ENCODE measurements at places on chromosomes 5 and 9.

DNA sequence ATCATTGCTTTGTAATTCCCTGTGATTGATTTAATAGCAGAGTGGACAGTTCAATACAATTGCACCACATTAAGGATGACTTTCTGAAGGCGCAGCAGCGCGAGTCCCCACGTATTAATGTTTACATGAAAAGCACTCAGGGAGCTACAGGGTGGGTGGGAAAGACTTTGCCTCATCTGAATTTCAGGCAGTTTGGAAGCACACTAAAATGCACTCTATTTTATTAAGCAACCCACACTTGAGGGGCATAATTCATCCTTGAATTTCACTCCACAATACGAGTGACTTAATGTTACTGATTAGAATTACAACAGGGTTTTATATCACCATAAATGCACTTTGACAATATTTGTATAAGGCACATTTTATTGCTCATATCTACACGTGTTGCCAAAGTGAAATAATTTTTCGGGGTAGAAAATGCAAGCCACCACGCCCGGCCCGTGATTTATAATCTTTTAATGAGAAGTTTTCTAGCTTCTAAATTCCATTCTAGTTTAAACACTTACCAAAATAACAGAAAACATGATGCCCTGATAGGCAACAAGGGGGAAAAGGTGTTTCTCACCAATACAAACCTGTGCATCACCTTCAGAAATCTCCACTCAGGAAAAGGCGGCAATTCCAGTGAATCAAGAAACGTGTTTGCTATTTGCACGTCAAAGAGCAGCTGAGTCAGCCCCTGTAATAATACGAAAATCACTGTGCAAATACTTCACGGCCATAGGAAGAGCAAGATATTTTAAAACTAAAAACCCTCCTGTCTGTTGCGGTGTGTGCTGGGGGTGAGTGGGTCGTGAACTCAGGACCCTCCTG, 40.5 kb downstream of the IRX4 start:
- DNase-seq, result no peak

DNA sequence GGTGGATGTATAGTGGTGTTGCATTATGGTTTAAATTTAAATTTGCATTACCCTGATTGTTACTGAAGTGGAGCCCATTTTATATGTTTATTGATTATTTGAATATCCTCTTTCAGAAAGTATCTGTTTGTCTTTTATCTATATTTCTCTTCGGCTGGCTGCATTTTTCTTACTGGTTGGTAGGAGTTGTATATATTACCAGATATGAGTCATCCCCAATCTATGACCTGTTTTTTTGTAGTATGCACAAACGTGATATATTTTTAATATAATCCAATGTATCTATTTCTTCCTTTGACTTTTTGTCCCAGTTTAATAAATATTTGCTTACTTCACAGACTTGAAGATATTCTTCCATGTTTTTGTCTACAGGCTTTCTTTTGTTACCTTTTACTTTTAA, 29.3 kb upstream of the CAMK4 start:
- DNase-seq, result no peak

DNA sequence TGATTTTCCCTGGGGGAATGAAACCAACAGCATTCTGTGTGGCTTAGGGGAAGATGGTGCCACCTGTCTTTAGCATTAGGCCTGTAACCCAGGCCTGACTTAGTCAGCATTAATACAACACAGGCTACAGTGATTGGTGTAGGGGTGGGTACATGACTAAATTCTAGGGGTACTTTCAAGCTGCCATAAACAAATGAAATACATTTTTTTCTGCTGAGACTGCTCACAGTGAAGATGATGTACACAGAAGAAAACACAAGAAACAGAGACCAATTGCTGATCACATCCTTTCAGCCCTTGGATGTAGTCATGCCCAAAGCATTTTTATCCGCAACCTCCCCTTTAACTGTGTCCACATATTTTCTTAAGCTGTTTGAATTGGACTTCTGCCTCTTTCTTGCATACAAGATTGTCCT, 527.2 kb downstream of the KCTD16 start:
- DNase-seq, result no peak

DNA sequence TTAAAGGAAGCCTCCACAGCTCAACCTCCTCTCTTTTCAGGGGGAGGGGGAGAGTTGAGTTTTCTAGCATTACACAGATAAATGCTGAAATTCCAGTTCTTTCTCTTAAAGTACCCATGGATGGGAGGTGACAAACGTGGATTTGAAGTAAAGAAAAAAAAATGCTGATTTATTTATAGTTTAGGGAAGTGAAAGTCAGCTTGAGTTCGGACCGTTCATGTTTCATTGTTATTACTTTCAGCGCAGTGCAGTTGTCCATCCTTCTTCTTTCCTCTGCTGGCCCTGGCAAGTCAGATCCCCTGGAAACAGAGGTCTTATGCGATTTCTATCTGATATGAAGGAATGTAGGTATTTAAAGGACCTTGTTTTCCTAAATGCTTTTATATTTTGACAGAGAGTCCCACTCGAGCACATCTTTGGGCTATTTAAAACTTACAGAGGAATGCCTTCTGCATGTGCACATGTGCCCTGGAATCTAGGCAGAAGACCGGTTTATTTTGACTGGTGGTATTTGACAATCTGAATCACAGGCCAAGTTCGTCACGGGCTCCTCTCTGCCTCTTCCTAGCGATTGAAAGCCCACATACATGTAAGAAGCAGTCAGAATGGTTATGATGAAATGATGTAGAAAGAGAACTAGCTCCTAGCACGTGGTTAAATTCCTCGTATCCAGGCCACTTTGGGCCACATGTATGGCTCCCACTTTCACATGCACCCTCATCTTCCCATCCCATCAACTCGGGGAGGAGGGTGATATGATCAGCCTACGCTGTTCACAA, 385.2 kb upstream of the KLF4 start:
- DNase-seq, result no peak

DNA sequence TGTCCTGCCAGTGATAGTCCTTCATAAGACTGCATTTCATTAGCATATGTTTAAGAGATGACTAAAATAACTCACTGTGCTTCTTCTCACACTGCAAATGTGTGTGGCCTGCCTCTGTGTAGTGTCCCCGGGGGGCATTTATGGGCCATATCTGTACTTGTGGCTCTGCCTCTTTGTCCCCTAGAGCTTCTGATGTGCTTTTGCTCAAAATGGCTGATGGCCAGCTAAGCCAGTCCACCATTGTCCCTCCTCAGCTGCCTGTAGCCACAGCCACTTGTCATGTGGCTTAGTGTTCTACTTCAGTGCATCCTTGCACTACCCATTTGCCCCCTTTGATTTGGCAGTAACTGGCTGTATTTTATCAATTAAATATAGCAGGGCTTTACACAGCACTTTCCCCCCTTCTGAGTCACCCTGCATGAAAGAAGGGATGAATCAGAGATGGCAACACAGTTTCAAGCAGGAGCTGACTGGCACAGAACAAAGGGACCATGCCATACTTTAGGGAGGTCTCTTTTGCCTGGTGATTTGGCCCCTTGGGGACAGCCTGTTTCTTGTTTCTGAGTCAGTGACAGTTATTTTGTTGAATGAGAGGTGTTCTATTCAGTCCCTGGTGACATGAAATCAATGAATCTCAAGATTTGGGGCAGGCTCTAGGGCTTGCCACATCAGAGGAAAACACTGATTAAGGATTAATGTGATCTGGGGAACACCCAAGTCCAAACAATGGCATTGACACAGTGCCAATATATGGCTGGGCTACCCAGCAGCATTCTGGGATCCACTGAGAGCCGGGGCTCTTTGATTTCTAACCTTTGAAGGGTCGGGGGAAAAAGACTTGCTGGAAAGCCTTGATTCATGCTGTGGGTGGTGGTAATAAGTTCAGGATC, 245.5 kb downstream of the SMARCA2 start:
- DNase-seq, result peak; percentile 93

- DNase-seq, result no peak
Observed at GRCh38 chr5:142427015-142427364, 102.2 kb upstream of the SPRY4 start.

- DNase-seq, result no peak
Observed at GRCh38 chr5:123802298-123802951, 290.4 kb downstream of the CSNK1G3 start.

- DNase-seq, result no peak
Observed at GRCh38 chr5:9209846-9210492, 335.9 kb downstream of the SEMA5A start.

- DNase-seq, result no peak
Observed at GRCh38 chr5:62341783-62342475, 35.9 kb downstream of the KIF2A start.

GRCh38 chr5:68803881-68804319, 289.9 kb upstream of the SLC30A5 start:
- no peak for DNase-seq

- no peak for DNase-seq
Observed at GRCh38 chr9:133823189-133824105, 85.3 kb upstream of the SARDH start.

GRCh38 chr9:127783111-127784008, 2.5 kb upstream of the CDK9 start:
- no peak for DNase-seq

DNA sequence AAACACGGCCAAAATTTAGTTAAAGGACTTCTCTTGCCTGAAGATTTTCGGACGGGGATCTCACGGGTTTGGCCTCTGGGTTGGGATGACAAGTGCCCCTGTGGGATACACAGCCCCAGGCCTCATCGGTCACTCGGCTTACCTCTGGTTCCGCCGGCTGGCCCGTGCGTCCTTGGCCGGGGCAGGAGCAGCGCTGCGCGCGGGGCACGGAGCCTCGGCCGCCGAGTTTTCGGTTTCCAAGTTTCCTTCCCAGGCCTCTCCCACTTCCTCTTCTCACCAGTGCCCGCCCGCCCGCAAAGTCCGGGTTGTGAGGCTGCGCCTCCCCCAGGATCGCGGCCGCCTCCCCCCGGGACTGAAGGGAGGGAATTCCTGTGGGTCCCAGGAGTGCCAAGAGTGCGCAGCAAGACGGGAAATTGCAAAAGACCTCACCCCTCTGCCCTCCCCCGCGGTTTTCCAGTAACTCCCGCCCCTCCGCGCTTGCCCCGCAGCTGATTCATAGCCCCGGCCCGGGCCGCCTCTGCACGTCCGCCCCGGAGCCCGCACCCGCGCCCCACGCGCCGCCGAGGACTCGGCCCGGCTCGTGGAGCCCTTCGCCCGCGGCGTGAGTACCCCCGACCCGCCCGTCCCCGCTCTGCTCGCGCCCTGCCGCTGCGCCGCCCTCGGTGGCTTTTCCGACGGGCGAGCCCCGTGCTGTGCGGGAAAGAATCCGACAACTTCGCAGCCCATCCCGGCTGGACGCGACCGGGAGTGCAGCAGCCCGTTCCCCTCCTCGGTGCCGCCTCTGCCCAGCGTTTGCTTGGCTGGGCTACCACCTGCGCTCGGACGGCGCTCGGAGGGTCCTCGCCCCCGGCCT, at the start of gene OSMR:
TSS of gene OSMR (plus strand) at position 487 of the 853 bp plus-strand sequence. CDS start 23,033 bp downstream, outside the sequence.
- DNase-seq, result peak; percentile 78

GRCh38 chr5:111743512-111743911, 13.5 kb downstream of the NREP start:
- no peak for DNase-seq

DNA sequence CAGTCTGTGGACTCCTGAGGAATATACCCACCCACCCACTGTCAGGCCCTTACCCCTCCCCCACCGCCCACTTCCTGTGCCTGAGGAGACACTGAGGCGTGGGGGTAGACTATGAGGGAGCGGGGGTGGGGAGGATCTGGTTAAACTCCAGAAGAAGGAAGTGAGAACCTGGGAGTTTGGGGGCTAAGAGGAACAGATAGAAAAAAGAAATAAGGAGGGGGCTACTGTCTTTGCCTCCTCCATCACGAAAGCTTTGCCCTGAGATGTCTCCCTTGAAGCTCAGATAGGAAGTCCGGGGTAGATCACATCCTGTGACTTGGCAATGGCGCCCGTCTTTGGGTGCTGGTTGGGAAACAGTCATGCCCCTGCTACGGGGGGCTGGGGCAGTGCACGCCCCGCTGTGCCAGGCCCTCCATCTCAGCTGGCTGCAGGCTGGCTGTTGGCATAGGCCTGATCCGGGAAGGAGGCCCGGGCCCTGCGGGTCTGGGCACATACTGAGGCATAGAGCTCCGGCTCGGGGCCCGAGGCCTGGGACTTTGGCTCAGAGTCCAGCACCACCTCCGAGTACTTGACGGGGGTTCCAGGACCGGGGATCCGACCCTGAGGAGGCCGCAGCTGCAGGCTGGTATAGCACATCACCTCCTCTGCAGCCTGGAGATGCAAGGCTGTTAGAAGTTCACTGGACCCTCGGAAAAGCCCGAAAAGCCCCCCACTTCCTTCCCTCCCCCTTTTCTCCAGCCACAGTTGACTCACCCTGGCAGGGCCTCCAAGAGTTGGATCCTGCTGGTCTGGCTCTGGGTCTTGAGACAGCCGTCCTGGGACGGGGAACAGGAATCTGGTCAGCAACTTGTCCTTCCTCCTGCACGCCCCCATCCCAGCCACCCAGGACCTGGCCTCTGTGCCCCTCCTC, 1.0 kb downstream of the SIT1 start:
- DNase-seq, result no peak

DNA sequence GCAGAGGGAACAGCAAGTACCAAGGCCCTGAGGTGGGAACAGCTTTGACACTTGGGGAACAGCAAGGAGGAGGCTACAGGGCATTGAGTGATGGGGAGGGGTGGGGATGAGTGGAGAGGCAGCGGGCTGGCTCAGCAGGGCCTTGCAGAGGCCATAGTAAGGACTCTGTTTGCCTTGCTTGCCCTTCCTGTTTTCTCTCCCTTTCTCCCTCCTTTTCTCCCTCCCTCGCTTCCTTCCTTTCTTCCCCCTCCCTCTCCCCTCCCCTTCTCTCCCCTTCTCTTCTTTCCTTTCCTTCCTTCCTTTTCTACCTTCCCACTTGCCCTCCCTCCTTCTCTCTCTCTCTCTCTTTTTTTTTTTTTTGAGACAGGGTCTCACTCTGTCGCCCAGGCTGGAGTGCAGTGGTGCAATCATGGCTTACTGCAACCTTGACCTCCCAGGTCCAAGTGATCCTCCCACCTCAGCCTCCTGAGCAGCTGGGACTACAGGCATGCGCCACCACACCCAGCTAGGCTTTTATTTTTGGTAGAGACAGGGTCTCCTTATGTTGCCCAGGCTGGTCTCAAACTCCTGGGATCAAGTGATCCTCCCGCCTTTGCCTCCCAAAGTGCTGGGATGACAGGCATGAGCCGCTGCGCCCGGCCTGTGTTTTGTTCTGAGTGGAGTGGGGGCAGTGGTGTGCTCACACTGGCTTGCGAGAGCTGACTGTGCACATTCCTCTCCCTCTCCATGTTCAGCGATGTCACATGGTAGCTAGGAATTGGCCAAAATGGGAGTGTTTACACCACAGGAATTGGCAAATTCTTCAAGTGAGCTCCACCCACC, 17.1 kb downstream of the IER5L start:
- DNase-seq, result no peak
